ENCODE measurements at places on chromosomes 13 and 19.

DNA sequence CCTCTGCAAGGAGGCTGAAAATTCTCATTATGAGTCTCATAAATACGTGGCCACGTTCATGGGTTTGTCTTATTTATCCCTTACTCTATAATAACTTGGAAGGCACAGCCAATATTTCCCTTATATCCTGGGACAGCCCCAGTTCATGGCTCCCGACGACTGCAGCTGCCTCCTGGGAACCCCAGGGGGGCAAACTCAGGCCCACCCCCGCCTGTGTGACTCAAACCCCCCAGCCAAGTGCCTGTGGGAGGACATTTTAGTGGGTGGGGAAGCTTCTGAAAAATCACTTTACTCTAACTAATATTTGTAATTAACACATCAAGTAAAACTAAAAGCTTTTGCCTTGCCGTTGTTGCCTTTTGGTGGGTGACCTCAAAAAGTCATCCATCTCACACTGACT, 14.3 kb downstream of the RASA3 start:
- no peak for DNase-seq

- no peak for DNase-seq
Observed at GRCh38 chr19:40193587-40193849, 2.3 kb downstream of the MAP3K10 start.

DNA sequence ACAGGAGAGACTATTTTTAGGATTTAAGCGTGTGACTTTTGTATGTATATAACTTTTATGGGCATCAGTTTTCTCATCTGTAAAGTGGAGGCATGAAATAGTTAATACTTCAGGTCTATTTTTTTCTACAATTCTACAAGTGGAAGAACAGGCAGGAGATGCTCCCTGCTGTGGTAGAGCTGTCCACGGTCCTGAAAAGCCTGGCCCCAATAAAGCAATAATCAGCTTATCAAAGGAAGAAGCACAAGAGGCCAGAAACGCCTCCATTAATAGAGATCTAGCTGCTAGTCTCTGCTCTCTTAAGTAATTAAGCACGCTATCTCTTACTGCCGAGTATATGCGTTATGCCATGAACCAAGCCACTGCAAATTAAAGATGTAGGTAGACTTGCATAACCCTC, 28.0 kb upstream of the WASF3 start:
- DNase-seq: peak; percentile 42

DNA sequence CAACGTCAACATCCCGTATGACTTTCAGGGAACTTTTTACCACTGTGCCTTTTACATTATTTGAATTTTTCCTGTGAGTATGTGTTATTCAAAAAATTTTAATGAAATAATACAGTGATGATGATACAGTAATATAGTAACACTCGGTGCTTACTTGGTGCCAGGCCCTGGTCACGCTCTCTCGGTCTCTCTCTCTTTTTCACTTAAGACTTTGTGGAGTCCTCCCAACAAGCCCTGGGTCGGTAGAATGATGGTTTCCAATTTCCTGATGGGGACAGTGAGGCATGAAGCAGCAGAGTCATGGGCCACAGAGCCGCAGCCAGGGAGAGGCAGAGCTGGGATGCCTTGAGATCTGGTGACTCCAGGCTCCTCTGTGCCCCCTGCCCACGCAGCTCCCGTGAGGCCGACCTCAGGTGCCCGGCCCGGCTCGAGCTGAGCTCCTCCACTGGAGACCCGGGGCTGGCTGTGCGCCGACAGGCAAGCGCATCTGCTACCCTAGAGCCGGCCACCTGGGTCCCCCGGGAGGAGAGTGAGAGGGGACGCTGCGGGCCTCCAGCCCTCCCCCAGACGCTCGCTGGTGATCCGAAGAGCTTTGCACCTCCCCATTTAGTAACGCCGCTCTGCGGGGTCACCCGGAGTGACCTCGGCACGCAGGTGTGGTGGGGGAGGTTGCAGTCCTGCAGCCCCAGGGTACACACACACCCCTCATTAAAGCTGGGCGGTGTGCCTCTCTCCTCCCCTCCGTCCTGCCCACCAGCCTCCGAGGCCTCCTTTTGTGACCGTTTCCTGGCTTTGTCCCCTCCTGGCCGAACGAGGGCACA, 4.4 kb upstream of the SBK3 start:
- no peak for DNase-seq

- peak; percentile 48 for DNase-seq
Observed at GRCh38 chr19:21141787-21142464, at the start of gene ZNF431. ZNF431 (plus strand) TSS chr19:21142040; CDS start chr19:21142184, 144 bp downstream.
